ENCODE measurements at places on chromosomes 1 and 21. TPM values are rescaled to one million over a fixed set of nuclear protein-coding genes. Genes with fewer than 3 reads are reported as not detected.

Gene S100B
- polyA plus RNA-seq = 9.5 TPM

Gene MATN1
- not detected for polyA plus RNA-seq

Gene LCE1D
- not detected for polyA plus RNA-seq

Gene ESPN
- polyA plus RNA-seq = 5.6 TPM

Gene KRTAP21-2
- not detected for polyA plus RNA-seq

- no peak for DNase-seq
Observed at GRCh38 chr21:38847556-38847955, 41.8 kb downstream of the ETS2 start.

- DNase-seq = no peak
Observed at GRCh38 chr1:108617008-108617723, 43.7 kb downstream of the HENMT1 start.

DNA sequence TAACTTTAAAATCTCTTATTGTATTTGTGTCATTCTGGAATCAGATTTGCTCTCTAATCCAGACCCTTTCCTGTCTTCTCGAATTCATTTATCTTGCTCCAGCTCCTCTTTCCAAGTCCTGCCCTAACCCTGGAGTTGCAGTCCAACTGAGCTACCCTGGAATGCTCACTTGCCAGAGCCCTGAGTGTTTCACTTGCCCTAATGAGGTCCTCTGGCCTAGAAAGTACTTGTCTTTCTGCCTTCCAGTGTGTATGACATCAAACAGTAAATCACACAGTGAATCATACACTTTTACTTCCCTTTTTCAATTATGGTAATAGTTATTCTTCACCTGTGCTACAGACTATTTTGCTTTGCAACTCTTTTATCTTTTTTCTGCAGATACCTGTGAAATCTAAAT lies 96.9 kb downstream of the NEK7 start:
- DNase-seq = no peak

DNA sequence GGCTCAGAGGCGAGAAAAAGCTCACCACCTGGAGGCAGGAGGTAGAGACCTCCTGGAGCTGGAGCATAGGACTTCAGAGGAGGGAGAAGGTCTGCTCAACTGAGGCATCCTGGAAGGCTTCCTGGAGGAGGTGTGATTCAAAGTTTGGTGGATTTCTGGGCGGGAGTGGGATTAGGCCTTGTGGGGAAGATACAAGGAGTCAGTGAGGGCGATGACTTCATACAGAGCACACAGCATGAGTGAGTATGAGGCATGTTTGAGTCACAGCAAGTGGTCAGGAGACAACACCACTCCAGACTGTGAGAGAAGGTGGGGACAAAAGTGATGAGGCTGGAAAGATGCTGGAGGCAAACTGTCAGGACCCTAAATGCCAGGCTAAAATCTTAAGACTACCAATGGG lies 77.6 kb downstream of the MATN1 start:
- DNase-seq = no peak

DNA sequence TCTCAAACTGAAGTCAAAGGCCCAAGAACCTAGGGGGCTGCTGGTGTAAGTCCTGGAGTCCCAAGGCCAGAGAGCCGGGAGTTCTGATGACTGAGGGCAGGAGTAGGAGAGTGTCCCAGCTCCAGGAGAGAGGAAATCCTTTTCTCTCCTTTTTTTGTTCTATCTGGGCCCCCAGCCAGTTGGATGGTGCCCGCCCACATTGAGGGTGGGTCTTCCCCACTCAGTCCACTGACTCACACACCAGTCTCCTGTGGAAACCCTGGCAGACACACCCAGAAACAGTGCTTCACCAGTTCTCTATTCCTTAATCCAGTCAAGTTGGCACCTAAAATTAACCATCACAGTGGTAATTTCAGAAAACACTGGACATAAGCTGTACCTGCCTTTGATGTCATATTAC lies 12.7 kb upstream of the WDR26 start:
- DNase-seq = no peak

DNA sequence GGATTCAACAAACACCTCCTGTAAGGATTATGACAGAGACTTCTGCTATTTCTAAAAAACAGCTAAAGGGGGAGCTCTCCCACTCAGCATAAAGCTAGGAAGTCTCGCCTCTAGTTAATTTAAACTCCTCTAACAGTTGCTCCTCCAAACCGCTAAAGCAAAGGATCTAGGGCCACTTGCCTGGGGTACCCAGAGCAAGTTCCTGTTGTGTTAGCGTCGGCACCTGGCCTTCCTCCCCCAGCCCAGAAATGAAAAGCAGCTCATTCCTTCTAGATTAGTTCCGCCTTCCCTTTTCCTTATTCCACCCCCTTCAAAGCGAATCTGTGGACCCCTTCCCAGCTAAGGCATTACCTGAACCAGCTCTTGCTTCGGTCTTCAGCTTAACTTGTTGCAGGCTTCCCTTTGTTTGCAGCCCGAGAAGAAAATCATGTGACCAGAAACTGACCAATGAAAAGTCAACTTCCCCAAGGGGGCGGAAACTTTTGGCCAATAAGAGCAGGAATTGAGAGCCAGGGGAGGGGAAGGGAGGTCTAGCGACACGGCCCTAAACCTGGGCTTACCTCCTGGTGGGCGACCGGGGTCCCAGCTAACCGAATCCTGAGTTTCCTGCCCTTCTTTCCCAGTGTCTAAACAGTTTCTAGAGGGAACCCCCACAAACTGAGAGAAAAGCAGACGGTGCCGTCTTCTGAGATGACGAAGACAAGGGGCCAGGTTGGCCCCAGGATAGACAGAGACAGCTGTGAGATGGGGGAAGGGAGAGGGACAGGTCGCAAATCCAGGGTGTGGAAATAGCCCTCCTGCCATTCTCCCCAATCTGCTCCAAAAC lies at the start of gene PBXIP1:
PBXIP1 (minus strand) TSS at position 382 of the 826 bp plus-strand sequence. CDS start 2,378 bp downstream, outside the sequence.
- peak; percentile 95 for DNase-seq

DNA sequence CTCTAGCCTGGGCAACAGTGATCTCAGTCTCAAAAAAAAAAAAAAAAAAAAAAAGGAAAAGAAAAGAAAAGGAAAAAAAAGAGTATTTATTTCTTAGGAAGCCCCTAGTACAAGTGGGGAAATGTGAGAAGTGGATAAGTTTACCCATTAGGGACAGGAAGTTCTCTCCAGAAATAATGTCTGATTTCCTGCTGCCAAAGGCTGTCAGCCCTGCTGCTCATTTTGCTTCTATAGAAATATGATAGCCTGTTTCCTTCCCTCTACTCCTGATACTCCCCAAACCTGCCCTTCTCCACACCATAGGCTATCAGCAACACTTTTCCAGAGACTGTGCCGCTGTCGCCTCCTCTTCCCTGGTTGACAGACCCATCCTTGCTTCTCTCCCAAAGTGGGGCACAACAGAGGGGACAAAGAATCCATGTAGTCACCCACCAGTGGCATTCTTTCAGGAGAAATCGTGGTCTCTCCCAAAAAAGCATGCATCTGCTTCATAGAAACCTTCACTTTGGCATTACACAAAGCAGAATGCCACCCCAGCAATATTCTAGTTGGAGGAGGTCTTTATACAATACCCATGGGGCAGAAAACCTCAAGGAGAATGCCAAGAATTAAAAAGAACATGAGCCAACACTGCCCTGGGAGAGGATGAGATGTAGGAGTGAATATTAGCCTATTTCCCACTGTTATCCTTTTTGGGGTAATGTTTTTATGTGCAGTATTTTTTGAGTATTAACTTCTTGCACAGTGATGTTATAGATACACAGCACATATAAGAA lies 166.3 kb upstream of the NR5A2 start:
- DNase-seq = no peak

GRCh38 chr21:31566611-31567010 lies 92.9 kb upstream of the SOD1 start:
- DNase-seq = no peak

GRCh38 chr1:168362991-168363390 lies 82.3 kb downstream of the TBX19 start:
- no peak for DNase-seq

DNA sequence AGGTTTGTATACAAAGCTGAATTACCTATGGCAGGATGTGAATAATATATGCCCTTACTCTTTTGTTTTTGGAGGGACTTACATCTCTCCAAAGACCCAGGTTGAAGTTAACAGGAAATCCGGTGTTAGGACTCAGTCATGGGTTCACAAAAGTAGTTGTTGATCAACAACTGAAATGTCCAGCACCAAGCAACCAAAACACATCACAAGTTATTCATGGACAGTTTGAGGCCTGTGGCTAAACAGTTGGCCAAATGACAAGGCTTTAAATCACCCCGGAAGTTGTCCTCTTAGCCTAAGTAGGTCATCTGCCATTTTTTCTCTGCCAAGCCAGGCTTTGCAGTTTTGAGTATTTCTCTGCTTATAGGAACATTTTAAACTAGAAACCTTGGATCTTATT lies 89.9 kb downstream of the CD247 start:
- peak; percentile 7 for DNase-seq

GRCh38 chr1:15156807-15157380 lies 3.3 kb downstream of the TMEM51 start:
- DNase-seq = no peak

DNA sequence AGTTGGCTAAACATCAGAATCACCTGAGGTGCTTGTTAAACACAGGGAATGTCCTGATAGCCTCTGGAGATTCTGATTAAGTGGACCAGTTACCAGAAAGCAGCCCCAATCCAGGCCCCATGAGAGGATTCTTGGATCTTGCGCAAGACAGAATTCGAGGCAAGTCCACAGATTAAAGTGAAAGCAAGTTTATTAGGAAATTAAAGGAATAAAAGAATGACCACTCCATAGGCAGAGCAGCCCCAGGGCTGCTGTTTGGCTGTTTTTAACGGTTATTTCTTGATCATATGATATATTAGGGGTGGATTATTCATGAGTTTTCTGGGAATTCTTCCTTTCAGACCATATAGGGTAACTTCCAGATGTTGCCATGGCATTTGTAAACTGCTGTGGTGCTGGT lies 176.2 kb downstream of the ROR1 start:
- no peak for DNase-seq
